ENCODE measurements at places on chromosomes 16 and 17.
A peak's percentile ranks its signal among the peaks of the same experiment; 100 is the strongest.

- DNase-seq = peak; percentile 67
Observed at GRCh38 chr17:45783593-45784292, 377 bp upstream of the CRHR1 start.

- no peak for DNase-seq
Observed at GRCh38 chr16:8611886-8612600, 9.5 kb upstream of the METTL22 start.

GRCh38 chr17:83199500-83200201 lies 120.2 kb downstream of the METRNL start:
- peak; percentile 29 for DNase-seq

DNA sequence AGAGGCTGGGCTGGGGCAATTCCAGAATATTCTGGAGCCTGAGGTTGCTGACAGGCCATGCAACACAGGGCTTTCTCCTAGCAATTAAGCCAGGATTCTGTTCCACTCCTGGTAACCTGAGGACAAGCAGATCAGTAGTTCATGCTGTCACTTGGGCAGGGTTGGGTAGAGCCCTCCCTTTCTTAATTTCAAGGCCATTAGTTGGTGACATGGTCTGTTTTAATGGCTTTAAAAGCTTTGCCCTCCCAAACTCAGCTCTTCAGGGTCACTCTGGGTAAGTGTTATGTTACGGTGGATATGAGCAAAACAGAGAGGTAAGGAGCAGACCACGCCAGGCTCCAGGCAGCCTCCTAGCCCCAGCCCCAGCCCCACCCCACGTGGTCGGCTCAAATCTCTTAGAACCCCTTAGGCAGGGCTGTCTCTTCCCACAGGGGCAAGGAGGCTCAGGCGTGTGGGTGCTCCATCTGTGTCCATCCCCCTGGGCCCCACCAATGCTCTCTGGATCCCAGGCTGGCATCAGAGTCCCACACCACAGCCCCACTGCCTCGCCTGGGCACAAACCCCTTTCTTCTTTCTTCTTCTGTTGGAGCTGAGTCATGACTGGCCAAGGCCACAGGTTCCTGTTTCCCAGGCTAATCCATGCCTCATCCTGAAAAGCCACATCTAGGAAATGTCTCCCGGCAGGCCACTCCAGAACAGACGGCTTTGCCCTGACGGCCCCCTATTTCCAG lies 27.5 kb downstream of the CEP295NL start:
- no peak for DNase-seq

GRCh38 chr16:1674306-1674705 lies 3.8 kb upstream of the JPT2 start:
- DNase-seq = no peak

DNA sequence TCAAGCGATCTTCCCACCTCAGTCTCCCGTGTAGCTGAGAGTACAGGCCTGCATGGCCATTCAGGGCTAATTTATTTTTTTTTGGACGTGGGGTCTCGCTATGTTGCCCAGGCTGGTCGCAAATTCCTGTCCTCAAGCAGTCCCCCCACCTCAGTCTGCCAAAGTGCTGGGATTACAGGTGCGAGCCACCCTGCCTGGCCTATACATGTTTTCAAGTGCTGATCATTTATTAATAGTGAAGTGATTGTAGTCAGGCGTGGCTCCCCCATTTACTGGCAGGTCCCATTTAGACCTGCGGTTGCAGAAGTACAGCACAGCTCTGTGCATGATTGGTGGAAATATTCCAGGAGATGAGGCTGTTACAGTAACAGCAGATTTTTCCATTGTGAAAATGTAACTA lies 8.4 kb downstream of the FOXK2 start:
- DNase-seq = no peak

DNA sequence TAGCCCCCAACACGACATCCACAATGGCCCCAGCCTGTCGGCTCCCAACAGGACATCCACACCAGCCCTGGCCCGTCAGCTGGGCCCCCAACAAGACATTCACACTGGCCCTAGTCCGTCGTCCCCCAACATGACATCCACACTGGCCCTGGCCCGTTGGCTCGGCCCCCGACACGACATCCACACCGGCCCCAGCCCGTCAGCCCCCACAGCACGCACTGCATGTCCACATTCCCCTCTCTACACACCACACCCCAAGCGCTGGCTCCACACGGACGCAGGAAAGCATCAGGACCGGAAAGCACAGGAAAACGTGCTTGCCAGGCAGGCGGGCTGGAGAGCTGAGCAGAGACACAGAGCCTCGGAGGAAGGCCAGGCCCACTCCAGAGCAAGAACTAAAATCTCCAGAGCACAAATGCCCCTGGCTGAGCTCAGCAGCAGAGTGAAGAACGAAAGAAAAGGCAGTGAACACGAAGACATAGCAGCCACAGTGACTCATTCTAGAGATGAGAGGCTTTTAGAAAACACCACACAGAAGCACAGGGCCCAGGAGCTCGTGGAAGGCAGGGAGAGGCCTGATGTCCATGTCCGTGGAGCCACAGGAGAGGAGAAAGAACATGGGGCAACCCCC lies 50.6 kb downstream of the LMF1 start:
- DNase-seq = peak; percentile 60

DNA sequence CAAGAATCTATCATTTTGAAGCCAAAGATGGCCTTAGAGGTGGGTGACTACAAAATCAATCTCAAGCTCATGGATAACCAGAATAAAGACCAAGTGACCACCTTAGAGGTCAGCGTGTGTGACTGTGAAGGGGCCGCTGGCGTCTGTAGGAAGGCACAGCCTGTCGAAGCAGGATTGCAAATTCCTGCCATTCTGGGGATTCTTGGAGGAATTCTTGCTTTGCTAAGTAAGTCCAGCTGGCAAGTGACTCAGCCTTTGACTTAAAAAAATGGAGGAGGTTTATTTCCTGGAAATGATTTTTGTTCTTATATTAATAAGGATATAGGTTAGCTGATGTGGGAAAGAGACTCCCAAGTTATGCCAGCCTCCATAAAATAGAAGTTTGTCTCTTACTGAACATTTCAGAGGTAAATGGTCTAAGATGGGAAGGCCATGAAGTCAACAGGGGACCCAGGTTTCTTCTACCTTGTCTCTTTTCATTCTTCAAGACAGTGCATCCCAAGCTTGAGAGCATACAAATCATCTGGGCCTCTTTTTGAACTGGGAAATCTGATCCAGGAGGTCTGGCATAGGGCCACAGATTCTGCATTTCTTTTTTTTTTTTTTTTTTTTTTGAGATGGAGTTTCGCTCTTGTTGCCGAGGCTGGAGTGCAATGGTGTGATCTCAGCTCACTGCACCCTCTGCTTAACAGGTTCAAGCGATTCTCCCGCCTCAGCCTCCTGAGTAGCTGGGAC lies 19.8 kb upstream of the TANGO6 start:
- DNase-seq = no peak

DNA sequence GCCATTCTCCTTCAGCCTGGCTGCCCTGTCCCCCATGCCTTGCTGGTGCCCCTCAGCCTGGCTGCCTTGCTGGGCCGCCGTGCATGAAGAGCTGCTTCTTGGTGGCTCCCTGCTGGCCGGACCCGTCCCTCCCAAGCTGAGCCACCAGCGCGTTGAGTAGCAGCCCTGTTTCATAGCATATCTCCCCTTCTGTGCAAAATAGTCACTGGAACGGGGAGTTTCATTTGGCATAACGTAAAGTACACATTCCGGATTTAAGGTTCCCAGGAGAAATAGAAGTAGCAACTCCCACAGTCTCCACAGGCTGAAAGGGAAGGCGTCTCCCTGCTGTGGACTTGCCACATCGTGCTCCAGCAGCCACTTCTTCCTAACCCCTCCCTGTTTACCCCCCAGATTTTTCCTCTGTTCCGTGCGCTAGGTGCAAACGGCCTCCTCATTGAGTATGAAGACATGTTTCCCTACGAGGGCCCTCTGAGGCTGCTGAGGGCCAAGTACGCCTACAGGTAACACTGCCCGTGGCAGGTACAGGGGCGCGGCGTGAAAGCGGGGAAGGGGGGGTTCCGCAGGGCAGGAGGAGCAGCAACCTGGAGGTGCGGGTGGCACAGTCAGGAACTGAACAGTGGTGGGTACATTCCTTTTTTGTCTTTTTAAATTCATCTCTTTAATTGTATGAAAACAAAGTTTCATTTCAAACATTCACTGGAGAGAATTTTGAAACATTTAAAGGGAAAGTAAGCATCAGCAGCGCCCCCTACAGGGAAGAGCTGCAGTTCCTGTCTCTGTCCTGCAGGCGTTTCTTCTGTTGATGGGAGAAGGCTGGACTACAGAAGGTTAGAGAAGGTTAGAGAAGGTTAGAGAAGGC lies 5.8 kb upstream of the OGFOD3 start:
- peak; percentile 38 for DNase-seq
